ENCODE measurements at places on chromosomes 5 and 9.
A peak's percentile ranks its signal among the peaks of the same experiment; 100 is the strongest.

- peak; percentile 83 for DNase-seq
These were observed 26.2 kb downstream of the CARNMT1 start for GRCh38 chr9:75001719-75002421.

GRCh38 chr9:32837551-32838058, 54.3 kb downstream of the TMEM215 start:
- no peak for DNase-seq

GRCh38 chr5:157574456-157575380, 857 bp downstream of the ADAM19 start:
- peak; percentile 72 for DNase-seq

- DNase-seq: no peak
These were observed 30.1 kb downstream of the KIAA1958 start for GRCh38 chr9:112516769-112517168.

GRCh38 chr5:143235423-143235822, 168.1 kb downstream of the NR3C1 start:
- DNase-seq: peak; percentile 90

GRCh38 chr5:64925123-64925522, 156.4 kb downstream of the CWC27 start:
- DNase-seq: no peak

DNA sequence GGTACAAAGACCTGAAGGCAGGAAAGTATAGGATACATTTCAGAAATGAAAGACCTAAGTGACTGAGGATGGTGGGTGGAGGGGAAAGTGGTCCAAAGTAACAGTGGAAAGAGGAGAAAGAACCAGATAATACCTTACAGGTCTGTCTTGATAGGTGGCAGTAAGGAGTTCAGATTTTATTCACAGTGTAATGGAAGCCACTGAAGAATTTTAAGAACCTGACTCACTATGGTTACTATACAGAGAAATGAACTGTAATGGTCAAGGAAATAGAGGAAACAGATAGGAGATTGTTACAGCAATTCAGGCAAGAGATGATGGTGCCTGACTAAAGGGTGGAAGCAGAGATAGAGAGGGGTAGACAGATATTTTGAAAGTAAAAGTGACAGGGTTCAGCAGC, 46.5 kb downstream of the EPB41L4A start:
- no peak for DNase-seq

GRCh38 chr5:78612227-78613150, 36.1 kb downstream of the LHFPL2 start:
- peak; percentile 57 for DNase-seq

GRCh38 chr5:149387081-149387631, 8.1 kb upstream of the IL17B start:
- peak; percentile 99 for DNase-seq

GRCh38 chr5:35461530-35461929, 156.1 kb upstream of the SPEF2 start:
- DNase-seq: peak; percentile 24

GRCh38 chr9:135262248-135262647, 174.8 kb downstream of the OLFM1 start:
- DNase-seq: no peak

- peak; percentile 75 for DNase-seq
These were observed 6.8 kb upstream of the RNF180 start for GRCh38 chr5:64158827-64159226.

- DNase-seq: peak; percentile 85
These were observed 27.6 kb downstream of the COL15A1 start for GRCh38 chr9:98971168-98971914.

GRCh38 chr5:112583166-112583565, 154.5 kb upstream of the APC start:
- no peak for DNase-seq

- no peak for DNase-seq
These were observed 1313.5 kb upstream of the WWC1 start for GRCh38 chr5:166977911-166978422.

GRCh38 chr5:53411388-53411787, 69.0 kb upstream of the FST start:
- DNase-seq: no peak

GRCh38 chr9:137365552-137366444, 57.2 kb downstream of the EXD3 start:
- no peak for DNase-seq

- DNase-seq: no peak
These were observed 13.2 kb downstream of the MED27 start for GRCh38 chr9:132066511-132066910.

- no peak for DNase-seq
These were observed 580.2 kb downstream of the EFNA5 start for GRCh38 chr5:107090506-107090905.

GRCh38 chr9:88682431-88682831, 147.5 kb downstream of the NXNL2 start:
- no peak for DNase-seq

DNA sequence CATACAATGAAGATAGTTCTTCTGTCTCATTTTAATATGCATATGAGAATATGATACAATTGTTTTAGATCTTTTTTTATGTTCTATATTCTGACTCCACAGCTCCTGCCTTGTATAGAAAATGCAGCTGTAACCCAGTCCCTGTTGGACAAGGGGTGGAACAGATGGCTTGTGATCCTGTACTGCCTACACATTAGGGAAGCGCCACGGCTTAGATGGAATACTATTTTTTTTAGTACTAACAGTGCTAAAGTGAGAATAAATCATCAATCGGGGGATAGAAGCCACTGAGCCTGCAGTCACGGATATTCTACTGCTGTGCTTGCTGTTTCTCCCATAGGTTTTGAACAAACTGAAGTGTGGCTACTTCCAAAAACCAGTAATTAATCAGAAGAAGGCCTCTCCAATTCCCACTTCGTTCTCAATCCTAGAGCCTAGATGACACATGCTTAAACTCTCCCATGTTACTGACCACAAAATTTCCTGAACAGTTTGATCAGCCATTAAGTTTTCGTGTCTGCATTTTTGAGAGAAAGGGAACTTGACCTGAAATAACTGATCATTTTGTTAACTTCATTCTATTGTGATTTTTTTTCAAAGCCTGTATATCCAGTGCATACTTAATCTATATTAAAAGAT, 150.3 kb downstream of the CDH18 start:
- peak; percentile 50 for DNase-seq

DNA sequence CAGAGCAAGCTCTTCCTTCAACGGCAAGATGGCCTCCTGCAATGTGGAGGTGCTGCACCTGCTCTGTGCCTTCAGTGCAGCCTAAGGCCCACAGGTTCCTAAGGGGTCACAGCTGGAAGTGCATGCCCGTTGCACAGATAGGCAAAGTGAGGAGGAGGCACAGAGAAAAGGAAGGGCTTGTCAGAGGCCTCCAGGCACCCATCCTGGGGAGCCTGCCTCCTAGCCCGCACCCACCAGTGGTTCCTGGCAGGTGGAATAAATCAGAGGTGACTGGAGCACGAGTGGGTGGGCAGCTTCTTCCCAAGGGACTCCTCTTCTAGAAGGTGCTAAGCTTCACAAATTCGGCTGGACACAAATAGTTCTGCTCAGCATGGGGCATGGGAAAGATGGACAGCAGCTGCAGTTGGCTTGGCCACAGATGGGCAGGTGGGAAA, 52.8 kb upstream of the STXBP1 start:
- no peak for DNase-seq

DNA sequence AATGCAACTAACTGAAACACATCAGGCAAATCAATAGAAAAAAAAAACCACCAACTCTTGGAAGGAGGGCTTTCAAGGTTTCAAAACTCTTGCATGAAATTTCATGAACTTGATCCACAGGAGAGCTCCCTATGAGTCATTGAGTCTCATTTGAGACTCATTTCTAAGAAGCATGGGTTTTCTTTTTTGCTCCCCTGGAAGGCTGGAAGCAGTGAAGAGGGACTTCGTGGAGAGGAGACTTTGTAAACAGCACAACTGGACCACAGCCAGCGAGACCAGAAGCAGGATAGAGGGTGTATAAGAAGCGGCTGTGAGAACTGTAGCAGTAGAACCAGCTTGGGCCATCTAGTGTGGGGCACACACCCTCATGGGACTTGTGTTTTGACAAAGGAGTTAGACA, 41.2 kb upstream of the RAPGEF1 start:
- no peak for DNase-seq

GRCh38 chr5:81303563-81303962, 2.2 kb downstream of the ZCCHC9 start:
- peak; percentile 72 for DNase-seq

DNA sequence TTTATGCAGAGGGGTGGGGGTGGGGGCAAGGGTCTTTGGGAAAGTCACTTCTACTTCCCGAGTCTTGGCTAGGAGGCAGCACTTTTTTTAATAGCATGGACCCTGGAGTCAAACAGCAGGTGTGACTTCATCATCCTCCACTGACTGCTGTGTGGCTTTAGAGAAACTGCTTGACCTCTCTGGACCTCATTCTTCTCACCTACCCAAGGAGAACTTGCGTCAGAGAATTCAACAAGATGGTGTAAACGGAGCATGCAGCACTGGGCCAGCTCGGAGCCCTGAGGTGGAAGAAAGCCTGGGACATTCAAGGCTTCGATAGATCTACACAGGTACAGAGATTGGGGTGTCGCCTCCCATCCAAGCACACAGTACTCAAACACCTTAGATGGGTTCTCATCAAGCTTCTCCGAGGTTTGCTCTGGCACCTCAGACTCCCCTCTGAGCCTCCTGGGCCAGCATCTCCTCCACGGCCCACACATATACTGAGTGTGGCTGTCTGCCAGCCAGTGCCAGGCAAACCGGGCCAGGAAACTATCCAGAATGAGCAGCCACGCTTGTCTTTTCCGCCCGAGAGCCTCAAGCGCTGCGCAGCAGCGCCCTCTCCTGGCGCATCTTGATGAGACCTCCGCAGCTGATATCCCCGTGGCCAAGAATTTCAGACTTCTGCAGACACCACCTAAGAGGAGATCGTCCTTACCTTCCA, 4.6 kb upstream of the SLC25A48 start:
- DNase-seq: peak; percentile 59

GRCh38 chr9:112325127-112325526, 8.3 kb downstream of the PTBP3 start:
- DNase-seq: no peak

DNA sequence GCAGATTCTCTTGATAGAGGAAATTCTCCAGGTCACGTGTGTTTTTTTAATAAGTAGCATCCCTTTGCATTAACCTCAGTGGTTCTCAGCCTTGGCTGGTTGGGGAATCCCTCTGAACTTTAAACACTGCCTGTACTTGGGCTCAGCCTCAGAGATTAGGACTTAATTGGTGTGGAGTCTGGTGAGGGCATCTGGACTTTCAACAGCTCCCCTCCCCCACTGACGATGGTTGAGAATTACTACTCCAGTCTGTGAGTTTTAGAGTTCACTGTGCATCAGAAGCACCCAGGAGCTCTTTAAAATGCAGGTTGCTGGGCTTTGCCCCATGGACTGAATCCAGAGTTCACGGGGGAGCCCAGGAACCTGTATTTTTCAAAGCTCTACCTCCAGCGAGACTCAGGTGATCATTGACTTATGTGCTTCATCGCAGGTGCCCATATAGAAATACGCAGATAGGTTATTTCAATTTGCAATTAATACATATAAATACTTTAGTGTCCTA, 71.4 kb downstream of the DAPK1 start:
- no peak for DNase-seq

DNA sequence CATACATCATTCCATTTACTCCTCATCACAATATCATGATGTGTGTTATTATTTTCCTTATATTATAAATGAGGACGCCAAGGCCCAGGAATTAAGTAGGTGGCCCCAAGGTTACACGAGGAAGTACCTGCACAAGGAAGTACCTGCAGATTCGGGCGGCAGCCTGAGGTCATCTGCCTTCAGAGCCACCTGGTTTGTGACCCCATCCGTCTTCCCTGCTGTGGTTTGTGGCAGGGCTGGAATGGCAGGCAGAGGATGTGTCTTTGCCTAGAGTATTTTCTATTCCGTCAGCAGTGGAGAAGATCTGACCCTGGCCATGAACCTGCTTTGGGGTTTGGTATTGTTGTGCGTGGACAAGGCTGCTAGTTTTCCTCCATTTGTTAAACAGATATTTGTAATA, 59.7 kb downstream of the PDZD2 start:
- DNase-seq: no peak

DNA sequence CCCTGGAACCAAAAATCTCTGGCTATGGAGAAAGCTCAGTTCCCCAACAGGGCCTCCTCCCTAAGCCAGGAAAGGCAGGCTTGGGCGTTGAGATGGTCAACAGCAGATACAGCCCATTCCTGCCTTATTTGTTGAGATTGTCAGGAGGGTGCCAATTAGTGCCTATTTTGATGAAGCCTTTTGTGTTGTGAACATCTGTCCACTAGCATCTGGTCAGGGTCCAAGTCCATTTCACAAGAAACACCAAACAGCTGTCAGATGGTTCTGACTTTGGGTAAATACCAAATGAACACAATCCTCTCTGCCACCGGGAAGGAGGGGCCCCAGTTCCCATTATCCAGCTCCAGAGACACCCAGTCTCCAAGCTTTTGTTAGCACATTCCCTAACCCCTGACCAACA, 19.9 kb downstream of the SEMA6A start:
- DNase-seq: no peak

DNA sequence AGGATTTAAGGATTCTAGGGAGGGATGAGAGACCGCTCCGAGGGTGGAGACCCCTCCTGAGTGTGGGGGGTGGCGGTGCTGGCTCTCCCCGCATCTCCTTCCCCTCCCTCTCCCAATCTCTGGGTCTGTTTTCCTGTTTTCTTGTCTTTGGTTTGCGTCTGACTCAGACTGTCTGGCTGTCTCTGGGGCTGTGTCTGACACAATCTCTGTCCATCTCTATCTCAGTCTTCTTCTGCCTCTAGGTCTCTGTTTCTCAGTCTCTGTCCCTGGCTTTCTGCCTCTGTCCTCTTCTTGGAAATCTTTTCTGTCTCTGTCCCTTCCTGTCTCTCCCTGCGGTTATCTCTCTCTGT, 196 bp upstream of the GRM6 start:
- no peak for DNase-seq

DNA sequence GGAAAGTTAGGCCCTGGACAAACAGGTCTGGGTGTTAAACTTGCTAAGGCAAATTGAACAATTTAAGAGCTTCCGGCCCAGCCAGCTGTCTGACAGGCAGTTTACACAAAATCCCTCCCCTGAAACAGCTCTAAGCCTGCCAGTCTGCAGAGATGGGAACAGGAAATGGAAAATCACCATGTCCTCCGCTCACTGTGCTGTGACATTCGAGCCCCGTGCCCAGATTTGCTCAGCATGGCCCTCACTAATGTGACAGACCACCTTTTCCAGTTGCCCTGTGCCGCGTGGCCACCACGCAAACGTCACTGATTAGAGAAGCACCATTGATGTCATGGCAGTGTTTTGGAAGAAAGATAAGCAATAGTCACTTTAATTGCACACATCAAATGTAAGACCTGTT, 41.0 kb downstream of the CCNJL start:
- DNase-seq: peak; percentile 10

DNA sequence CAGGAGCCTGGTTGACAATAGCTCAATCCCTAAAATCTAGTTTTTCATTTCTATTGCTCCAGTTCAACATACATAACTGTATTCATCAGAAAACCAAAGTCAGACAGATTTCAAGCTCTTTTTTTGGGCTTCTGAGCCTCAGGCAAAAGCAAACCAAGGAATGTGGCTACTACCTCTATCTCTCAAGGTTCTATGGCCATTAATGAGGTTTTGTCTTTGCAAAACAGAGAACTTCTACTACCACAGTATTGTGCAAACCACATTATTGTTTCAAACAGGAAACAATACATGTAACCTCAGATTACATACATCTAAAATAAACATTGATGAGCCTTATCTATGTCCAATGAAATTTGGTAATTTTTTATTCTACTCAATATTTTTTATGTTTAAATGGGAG, 35.5 kb upstream of the FTMT start:
- DNase-seq: no peak

- no peak for DNase-seq
These were observed 71.4 kb upstream of the SPTLC1 start for GRCh38 chr9:92186631-92187030.

- peak; percentile 100 for DNase-seq
These were observed 186.8 kb upstream of the KLF9 start for GRCh38 chr9:70601000-70601951.
